ENCODE measurements at places on chromosomes 6 and 20. TPM values are rescaled to one million over a fixed set of nuclear protein-coding genes. Genes with fewer than 3 reads are reported as not detected.

DNA sequence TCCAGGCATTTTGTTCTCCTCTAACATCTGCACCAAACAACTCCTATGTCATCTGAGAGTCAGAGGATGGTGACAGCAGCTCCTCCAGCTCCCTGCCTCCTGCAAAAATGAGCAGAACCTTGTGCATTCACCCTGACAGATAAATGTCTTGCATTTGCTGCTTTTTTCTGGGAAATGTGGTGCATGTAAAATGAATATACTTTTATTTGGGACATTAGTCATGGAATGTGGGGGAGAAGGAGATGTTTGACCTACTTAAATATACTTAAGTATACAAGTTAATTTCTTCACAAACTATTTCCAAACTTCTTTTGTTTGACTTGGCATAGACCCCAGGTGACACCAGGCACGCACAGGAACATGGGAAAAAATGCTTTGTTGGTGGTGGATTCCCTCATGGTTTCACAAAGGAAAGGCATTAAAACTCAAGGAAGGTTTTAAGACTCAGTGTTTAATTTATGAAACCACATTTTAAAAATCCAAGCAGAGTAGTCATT is 181.8 kb upstream of the MCHR2 start:
- DNase-seq, result no peak

- no peak for DNase-seq
Measured at GRCh38 chr6:13466304-13467215, 20.8 kb downstream of the GFOD1 start.

DNA sequence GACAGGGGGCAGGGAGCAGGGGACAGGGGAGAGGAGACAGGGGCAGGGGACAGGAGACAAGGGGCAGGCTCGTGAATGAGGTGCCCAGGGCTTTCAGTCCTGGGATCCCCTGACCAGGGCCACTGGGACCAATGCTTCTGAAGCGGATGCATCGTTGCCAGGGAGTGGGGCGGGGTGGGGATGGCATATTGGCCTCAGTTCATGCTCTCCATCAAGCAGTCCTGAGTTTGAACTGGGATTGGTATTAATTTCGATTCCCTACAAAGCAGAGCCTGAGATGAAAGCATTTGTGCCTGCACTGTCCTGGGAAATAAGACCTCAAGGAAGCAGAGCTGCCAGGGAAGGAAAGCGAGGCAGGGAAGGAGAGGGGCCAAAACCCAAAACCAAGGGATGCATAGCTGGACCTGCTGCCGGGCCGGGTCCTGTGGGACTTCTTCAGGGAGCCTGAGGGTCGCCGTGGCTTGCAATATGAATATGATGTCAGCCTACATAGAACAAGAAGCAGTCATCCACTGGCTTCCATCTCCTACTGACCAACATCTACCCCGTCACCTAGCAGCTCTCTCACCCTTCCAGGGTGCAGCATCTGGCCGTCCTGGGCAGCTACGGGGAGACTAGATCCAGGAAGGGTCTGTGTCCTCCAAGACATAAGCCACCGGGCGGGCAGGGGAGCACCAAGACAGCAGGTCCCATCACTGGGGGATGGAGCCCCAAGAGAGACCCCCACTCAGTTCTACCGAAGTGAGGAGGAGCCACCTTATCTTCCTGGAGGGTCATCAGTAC is 233.3 kb downstream of the SYNDIG1 start:
- no peak for DNase-seq

GRCh38 chr6:32107406-32107805 is 1.7 kb downstream of the TNXB start:
- DNase-seq, result no peak

- no peak for DNase-seq
Measured at GRCh38 chr6:29729774-29730328, 6.6 kb downstream of the HLA-F start.

DNA sequence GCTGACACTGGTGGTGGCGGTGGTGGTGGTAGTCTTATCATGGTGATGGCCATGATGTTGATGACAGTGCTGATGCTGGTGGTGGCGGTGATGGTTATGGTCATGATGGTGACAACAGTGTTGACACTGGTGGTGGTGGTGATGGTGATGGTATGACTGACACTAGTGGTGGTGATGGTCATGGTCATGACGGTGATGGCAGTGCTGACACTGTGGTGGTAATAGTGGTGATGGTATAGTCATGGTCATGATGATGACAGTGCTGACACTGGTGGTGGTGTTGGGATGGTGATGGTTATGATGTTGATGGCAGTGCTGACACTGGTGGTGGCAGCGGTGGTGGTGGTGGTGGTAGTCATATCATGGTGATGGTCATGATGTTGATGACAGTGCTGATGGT is 205.7 kb downstream of the CDH4 start:
- DNase-seq, result no peak

- DNase-seq, result no peak
Measured at GRCh38 chr6:16681260-16681873, 79.9 kb downstream of the ATXN1 start.

GRCh38 chr6:43773050-43773979 is 3.3 kb downstream of the VEGFA start:
- DNase-seq, result peak; percentile 46

GRCh38 chr20:24089576-24089975 is 101.0 kb upstream of the GGTLC1 start:
- DNase-seq, result no peak

DNA sequence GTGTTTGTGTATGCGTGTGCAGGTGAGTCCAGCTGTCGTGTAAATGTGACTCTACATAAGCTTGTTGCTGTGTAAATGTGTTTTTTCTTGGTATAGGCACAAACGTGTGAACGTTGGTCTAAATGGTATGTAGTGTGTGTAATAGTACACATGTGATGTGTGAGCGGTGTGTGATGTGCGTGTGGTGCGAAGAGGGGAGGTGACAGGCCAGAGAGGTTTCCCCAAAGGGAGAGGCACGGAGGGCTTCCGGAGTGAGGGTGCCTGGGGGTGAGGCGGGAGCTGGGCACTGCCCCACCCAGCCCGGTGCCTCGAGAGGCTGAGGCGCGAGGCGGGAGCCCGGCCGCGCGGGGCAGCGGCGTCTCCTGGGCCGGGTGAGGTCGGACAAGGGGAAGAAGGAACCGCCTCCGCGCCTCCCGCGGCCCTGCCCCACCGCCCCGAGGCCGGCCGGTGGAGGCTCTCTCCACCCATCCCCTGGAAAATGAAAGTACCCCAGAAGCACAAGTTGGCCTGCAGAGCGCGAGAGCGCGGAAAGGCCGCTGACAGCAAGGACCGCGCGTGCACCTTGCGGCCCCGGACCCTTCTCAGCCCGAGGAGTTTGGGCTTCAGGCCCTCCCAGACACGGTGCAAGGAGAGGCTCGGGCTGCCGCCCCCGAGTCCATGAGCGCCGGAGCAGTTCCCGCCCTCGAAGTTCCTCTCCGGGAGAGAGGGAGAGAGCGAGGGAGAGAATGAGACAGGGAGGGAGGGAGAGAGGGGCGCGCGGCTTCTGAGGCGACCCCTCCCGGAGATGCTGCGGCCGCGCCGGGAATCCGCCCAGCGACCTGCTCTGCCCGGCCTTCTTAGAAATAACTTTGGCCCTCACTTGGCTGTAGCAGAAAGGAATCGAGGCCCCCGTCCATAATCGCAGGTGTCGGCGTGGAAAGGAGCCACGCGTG is 43.2 kb upstream of the OSTM1 start:
- no peak for DNase-seq

GRCh38 chr6:116695401-116695800 is 14.4 kb downstream of the KPNA5 start:
- DNase-seq, result no peak

GRCh38 chr20:51392614-51393186 is 149.8 kb downstream of the NFATC2 start:
- DNase-seq, result no peak

DNA sequence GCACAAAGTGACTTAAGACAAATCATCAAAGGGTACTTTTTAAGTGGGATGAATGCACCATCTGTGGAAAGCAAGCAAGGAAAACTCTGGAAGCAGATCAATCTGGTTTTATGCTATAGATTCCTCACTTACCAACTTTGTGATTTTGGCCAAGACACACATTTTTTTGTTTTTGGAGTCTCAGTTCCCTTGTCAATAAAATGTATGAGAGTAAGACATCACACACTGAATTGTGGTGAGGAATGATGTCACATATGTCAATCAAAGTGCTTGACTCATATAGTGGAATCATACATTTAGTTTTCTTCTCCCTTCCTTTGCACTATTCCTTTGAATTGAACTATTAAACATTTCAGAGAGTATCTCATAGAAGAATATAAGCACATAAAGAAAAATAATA is 620.5 kb upstream of the CITED2 start:
- DNase-seq, result no peak

- DNase-seq, result no peak
Measured at GRCh38 chr20:38143646-38144554, 21.2 kb downstream of the TGM2 start.

GRCh38 chr20:56382696-56383095 is 9.3 kb downstream of the AURKA start:
- DNase-seq, result no peak

DNA sequence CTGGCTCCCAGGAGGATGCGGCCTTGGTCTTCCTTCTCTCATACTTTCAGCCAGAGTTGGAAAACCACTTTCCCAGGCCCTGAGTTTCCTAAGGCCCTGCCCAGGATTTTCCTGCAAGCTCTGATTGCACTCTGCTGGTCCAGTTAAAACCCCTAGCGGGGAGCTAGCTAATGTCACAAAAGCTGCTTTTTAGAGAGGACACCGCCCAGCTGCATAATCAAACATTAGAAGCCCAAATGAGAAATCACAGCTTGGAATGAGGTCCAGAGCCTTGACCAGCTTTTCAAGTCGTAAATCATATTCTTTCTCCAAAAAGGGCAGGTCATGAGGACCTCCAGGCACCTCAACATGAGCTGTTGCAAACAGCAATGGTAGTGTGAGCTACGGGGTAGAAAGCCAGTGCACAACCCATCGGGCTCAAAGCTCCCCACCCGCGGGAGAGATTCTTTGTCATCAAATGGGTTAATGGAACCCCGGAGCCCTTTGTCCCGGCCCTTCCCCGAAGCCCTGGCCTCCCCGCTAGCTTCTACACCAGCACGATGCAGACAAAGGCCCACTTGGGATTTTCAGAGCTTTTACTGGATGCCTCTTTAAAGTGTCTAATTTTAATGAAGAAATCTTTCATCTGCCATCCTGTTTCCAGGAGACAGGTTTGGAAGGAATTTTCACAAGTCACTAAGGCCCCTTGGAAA is 134.0 kb downstream of the SCML4 start:
- DNase-seq, result no peak

DNA sequence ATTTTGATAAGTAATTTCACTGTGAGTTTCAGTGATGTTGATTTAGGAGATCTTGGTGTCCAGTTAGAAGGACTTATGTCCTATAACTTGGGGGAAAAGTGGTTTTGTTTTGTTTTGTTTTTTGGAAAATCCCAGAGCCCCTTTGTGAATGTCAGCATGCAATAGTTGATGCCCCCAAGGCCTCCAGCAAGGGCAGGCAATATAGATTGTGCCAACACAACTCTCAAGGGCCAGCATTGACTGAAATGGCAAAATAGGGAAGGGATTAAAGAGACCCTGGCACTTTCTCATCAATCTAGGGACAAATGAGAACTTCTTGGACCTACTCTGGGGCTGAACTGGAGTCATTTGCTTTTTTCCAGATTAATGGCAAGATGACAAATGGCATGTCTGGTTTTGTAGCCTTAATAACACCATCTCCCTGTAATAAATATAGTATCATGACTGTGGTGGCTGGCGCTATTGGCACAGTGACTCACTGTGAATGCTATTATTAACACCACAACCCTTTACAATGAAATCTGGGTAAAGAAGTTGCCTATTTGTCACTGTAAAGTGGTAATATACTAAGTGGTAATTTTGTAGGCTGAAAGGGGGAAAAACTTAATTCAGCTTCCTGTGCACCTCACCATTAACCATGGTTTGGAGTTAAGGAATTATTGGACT is 51.8 kb downstream of the ABRACL start:
- no peak for DNase-seq

- DNase-seq, result no peak
Measured at GRCh38 chr6:135586388-135586787, 88.8 kb upstream of the AHI1 start.

DNA sequence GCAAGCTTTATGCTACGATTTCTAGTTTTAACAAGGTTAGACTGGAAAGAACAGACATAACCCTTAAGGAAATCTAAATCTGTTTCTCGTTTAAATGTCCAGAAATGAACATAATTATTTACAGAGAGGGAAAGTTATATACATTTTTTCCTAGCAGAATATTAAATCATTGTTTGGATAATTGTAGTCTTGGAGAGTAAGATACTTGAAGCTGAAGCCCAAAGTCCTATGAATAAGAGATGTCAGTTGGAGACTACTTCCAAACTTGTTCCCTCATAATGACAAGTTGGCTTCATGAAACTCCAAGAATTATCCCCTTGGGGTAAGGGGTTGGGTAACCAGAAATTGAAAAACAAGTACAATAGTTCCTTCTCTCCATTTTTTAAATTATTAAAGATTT is 911.1 kb upstream of the MAN1A1 start:
- DNase-seq, result no peak

IL20RA gene
- not detected for total RNA-seq

STMN3 gene
- 7.1 TPM for total RNA-seq

BCAS4 gene
- total RNA-seq, result 7.4 TPM

SLC35F1 gene
- not detected for total RNA-seq

GINS1 gene
- 33.5 TPM for total RNA-seq

RCAN2 gene
- total RNA-seq, result not detected

RNF39 gene
- total RNA-seq, result not detected

TCP11 gene
- not detected for total RNA-seq

RBBP8NL gene
- not detected for total RNA-seq

PTPRT gene
- not detected for total RNA-seq

CLVS2 gene
- not detected for total RNA-seq

MDFI gene
- not detected for total RNA-seq

GPR6 gene
- not detected for total RNA-seq

MMP24 gene
- not detected for total RNA-seq

LTA gene
- 308 TPM for total RNA-seq

TMC2 gene
- not detected for total RNA-seq

KHDC1 gene
- 6.7 TPM for total RNA-seq
